ENCODE measurements at places on chromosomes 16 and 17.
A peak's percentile ranks its signal among the peaks of the same experiment; 100 is the strongest.

DNA sequence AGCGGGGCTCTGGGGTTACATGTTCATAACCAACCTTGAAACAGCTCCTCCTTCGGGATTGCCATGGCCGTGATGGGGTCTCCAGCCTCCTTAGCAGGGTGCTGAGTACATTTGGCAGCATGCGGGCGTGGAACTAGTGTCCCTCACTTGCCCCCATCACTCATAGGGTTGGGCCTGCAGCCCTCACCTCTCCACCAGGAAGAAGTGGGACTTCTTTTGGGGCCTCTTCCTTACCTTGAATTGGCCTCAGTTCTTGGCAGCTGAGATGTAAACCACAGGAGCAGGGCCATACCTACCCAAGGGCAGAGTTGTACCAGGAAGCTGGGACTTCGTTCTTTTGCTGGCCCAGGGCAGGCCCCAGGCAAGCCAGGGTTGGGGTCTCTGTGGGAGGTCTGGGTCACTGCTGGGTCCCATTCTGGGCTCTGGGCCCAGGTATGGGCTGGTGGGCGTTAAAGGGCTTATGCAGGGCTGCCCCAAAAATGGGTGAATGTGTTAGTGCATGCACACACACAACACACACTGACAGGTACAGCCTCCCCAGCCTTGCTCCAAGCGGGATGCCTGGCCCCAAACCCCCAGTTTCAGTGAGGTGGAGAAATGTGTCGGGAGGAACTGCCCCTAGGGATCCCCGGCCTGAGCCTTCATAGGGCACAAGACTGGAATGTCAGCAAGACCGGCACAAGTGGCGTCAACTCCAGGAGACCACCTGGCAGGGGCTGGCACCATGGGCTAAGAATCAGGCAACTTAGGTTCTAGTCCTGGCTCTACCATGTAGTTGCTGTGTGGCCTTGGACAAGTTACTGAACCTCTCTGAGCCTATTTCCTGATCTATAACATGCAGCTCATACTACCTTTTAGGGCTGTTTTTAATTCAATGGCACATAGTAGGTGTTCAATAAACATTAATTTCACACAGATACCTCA is 3.9 kb upstream of the KRT15 start:
- H3K27ac ChIP-seq: no peak overlapping the region
- H3K4me1 ChIP-seq: no peaks in the 10 kb centered on the region
- DNase-seq: no peak
- no peaks in the 10 kb centered on the region for H3K36me3 ChIP-seq

DNA sequence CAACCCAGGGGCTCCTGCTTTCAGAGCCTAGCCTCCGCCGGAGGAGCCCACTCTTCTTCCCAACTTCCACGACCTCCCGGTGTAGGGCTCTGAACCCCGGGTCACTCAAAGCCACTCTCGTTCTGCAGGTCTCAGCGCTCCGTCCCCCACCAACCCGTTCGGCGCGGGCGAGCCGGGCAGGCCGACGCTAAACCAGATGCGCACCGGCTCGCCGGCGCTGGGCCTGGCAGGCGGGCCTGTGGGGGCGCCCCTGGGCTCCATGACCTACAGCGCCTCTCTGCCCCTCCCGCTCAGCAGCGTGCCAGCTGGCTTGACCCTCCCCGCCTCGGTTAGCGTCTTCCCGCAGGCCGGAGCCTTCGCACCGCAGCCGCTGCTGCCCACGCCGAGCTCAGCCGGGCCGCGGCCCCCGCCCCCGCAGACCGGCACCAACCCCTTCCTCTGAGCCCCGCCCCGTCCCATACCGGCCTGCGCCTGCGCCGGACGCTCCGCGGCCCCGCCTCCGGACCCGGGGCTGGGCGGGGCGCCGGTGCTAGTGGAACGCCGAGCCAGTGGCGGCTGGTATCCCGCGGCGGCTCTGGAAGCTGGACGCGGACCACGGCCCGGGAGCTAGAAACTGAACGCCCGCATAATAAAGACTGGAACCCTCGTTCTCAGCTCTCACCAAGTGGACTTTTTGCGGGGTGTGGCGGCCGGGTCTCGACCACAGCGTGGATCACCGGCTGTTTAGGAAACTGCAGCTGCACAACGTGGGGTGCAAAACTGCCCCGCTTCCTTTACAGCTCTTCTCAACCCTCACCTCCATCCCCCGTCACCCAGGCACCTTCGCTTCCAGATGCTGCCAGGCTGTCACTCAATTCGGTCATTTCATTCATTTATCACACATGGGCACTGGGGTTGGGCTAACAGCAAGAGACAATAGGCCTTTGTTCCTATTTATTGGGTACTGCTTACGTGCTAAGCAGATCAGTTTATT is 5.0 kb upstream of the SPATA20 start:
- H3K4me3 ChIP-seq: peak overlapping the region; percentile 62
- H3K27me3 ChIP-seq: no peaks in the 10 kb centered on the region
- peaks cover 5% of the 10 kb centered on the region for H3K36me3 ChIP-seq
- H3K27ac ChIP-seq: no peak overlapping the region

GRCh38 chr17:30323895-30324319 is 9.9 kb downstream of the TMIGD1 start:
- DNase-seq: no peak
- no peak overlapping the region for H3K27ac ChIP-seq
- H3K4me3 ChIP-seq: no peak overlapping the region
- H3K4me1 ChIP-seq: no peaks in the 10 kb centered on the region

- DNase-seq: no peak
- H3K27ac ChIP-seq: no peak overlapping the region
- no peaks in the 10 kb centered on the region for H3K27me3 ChIP-seq
- H3K4me3 ChIP-seq: no peak overlapping the region
- H3K4me1 ChIP-seq: no peaks in the 10 kb centered on the region
Measured at GRCh38 chr17:66865151-66865550, 30.2 kb downstream of the CACNG5 start.

DNA sequence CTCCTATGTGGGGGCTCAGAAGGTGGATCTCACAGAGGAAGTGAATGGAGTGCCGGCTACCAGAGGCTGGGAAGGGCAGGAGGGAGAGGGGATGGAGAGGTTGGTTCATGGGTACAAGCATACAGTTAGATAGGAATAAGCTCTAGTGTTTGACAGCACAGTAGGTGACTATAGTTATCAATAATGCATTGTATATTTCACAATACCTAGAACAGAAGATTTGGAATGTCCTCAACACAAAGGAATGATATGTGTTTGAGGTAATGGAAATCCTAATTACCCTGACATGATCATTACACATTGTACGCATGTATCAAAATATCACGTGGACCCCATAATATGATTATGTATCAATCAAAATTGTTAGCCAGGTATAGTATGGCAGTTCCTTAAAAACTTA is 38.9 kb upstream of the MED9 start:
- no peak overlapping the region for H3K4me3 ChIP-seq
- no peak overlapping the region for H3K27ac ChIP-seq
- no peak for DNase-seq
- H3K27me3 ChIP-seq: no peaks in the 10 kb centered on the region
- no peaks in the 10 kb centered on the region for H3K36me3 ChIP-seq
- H3K4me1 ChIP-seq: no peaks in the 10 kb centered on the region

GRCh38 chr16:81437865-81438264 is 6.7 kb upstream of the CMIP start:
- H3K27ac ChIP-seq: no peak overlapping the region
- no peak overlapping the region for H3K4me3 ChIP-seq
- peaks cover 3% of the 10 kb centered on the region for H3K4me1 ChIP-seq

DNA sequence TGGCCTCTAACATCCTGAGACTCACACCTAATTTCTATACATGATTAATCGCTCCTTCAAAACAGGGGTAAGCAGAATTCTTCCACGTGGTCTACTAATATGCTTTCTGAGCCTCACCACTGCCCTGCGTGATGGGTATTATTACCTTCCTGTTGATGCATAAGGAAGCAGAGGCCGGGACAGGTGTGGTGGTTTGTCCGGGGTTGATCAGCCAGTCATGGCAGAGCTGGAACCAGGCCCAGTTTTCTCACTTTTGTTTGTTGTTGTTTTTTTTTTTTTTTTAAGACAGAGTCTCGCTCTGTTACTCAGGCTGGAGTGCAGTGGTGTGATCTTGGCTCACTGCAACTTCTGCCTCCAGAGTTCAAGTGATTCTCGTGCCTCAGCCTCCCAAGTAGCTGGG is 31.2 kb downstream of the RNF135 start:
- no peaks in the 10 kb centered on the region for H3K4me1 ChIP-seq
- peaks cover 22% of the 10 kb centered on the region for H3K36me3 ChIP-seq
- H3K27ac ChIP-seq: no peak overlapping the region
- no peak for DNase-seq
- H3K27me3 ChIP-seq: no peaks in the 10 kb centered on the region
- no peak overlapping the region for H3K4me3 ChIP-seq

DNA sequence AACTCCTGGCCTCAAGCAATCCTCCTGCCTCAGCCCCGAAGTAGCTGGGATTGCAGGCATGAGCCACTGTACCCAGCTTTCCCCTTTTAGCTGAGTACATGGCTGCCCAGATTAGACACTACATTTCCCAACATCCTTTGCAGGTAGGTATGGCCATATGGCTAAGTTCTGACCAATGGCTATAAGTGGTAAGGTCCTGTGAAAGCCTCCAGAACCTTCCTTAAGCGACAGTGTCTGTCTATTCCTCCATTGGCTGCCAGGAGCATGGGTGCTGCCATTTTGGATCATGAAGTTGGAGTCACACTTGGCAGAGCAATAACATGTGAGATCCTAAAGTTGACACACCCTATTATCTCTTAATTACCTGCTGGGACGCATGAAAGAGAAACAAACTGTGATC is 24.4 kb upstream of the CRHR1 start:
- H3K27ac ChIP-seq: no peak overlapping the region
- no peaks in the 10 kb centered on the region for H3K27me3 ChIP-seq
- H3K4me3 ChIP-seq: no peak overlapping the region
- H3K4me1 ChIP-seq: no peaks in the 10 kb centered on the region
- no peak for DNase-seq

GRCh38 chr16:86931410-86931941 is 353.1 kb downstream of the FOXL1 start:
- H3K4me1 ChIP-seq: peaks cover 8% of the 10 kb centered on the region
- no peaks in the 10 kb centered on the region for H3K27me3 ChIP-seq
- no peaks in the 10 kb centered on the region for H3K36me3 ChIP-seq
- H3K4me3 ChIP-seq: no peak overlapping the region

GRCh38 chr17:47323382-47324223 is at the start of gene EFCAB13:
Gene EFCAB13, plus strand, starts transcription at chr17:47323955. Its CDS starts 4,399 bp downstream, at chr17:47328354.
- H3K27me3 ChIP-seq: no peaks in the 10 kb centered on the region
- no peaks in the 10 kb centered on the region for H3K36me3 ChIP-seq
- peak within 1 kb of the TSS; percentile 82 for H3K4me3 ChIP-seq
- DNase-seq: peak; percentile 97
- H3K4me1 ChIP-seq: no peaks in the 10 kb centered on the region
- peak within 1 kb of the TSS; percentile 85 for H3K27ac ChIP-seq

GRCh38 chr17:11296994-11297393 is 56.0 kb downstream of the SHISA6 start:
- no peaks in the 10 kb centered on the region for H3K36me3 ChIP-seq
- H3K4me3 ChIP-seq: no peak overlapping the region
- H3K27me3 ChIP-seq: no peaks in the 10 kb centered on the region

DNA sequence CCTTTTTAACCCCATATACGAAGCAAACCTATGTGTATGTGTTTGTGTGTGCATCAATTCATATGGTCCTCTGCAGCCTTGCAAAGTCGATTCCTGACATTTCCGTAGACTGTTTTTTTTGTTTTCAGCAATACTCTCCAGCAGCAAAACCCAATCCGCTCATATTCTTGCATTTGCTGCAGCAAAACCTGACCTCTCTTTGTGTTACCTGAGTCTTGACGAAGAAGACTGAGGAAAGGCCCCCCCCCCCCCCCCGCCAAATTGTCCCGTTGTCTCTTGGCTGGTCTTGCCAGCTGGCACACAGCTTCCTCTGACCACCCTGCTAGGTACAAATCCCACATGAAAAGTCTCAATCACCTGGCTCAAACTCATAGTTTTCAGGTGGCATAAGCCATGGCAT is 494.7 kb downstream of the WWOX start:
- H3K36me3 ChIP-seq: no peaks in the 10 kb centered on the region
- no peak for DNase-seq
- H3K27me3 ChIP-seq: no peaks in the 10 kb centered on the region
- H3K4me3 ChIP-seq: no peak overlapping the region

DNA sequence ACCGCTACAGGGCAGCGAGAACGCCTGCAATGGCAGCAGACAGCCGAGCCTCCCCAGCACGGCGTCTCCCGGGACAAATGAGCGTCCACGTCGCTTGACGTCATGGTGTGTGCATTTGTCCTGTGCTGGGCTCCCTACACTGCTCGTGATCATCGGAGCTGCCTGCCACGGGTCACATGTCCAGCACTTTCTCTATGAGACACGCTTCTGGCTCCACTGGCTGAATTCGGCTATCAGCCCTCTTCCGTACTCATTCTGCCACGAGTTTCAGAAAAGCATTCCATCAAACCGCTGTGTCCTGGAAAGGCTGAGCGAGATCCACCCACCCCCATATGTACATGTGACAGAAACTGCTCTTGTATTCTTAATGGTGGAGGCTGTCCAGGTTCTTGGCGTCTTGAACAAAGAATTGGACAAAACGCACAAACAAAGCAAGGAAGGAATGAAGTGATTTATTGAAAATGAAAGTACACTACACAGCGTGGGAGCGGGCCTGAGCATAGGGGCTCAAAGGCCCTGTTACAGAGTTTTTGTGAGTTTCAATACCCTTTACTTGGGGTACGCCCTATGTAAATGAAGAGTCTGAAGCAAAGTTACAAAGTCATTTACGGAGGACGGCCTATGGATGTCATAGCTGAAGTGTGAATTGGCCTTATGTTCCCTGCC is 28.5 kb upstream of the SHCBP1 start:
- no peak overlapping the region for H3K4me3 ChIP-seq
- no peaks in the 10 kb centered on the region for H3K4me1 ChIP-seq
- H3K27me3 ChIP-seq: no peaks in the 10 kb centered on the region
- no peak overlapping the region for H3K27ac ChIP-seq
- DNase-seq: no peak

DNA sequence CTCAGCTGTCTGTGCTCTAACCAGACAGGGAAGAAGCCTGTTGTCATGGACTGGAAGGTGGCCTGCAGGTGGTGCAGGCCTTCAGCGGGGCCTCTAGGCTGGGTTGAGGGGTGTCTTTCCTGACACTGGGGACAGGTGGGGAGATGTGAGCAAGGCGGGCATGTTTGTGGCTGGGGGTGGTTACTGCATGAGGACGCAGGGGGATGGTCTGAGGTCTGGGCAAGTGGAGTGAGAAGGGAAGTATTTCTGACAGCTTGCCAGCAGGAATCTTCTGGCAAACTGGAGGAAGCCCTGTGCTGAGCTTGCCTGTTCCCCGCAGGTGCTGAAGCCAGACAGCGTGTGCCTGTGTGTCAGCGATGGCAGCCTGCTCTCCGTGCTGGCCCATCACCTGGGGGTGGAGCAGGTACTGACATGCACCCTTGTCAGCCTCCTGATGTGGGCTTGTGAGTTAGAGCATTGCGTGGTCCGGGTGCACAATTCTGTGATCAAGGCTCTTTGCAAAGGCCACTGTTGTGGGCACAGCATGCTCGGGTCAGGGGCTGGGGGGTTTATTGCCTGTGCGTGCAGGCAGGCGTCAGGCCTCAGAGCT is 36.2 kb downstream of the PRMT7 start:
- no peak overlapping the region for H3K4me3 ChIP-seq
- no peaks in the 10 kb centered on the region for H3K4me1 ChIP-seq
- no peak for DNase-seq
- H3K36me3 ChIP-seq: peaks cover 29% of the 10 kb centered on the region
- H3K27me3 ChIP-seq: no peaks in the 10 kb centered on the region
- H3K27ac ChIP-seq: no peak overlapping the region

- no peak overlapping the region for H3K4me3 ChIP-seq
- no peaks in the 10 kb centered on the region for H3K27me3 ChIP-seq
- no peaks in the 10 kb centered on the region for H3K36me3 ChIP-seq
- no peak overlapping the region for H3K27ac ChIP-seq
- no peaks in the 10 kb centered on the region for H3K4me1 ChIP-seq
Measured at GRCh38 chr17:59561042-59561441, 4.4 kb upstream of the DHX40 start.
